ENCODE measurements at places on chromosomes 4 and X.

- no peak for DNase-seq
These were observed 5.0 kb downstream of the GRPEL1 start for GRCh38 chr4:7062816-7063215.

DNA sequence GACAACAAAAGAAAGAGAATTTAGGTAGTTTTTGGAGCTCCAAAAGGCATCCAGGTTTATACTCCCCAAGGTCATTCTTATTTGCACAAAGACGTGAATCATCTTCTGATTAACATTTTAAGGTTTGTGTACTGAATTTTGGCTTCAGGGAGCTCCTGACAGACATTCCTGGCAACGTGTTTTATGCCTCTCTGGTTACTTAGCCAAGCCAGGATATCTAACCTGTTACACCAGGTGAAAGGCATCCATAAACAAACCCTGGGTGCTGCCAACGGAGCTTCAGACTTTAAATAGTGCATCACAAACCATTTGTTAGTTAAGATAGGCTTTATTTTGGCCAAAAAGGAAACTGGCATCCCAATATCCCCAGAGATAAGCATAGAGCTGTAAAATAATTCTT is 997.3 kb downstream of the ARAP2 start:
- DNase-seq: no peak

DNA sequence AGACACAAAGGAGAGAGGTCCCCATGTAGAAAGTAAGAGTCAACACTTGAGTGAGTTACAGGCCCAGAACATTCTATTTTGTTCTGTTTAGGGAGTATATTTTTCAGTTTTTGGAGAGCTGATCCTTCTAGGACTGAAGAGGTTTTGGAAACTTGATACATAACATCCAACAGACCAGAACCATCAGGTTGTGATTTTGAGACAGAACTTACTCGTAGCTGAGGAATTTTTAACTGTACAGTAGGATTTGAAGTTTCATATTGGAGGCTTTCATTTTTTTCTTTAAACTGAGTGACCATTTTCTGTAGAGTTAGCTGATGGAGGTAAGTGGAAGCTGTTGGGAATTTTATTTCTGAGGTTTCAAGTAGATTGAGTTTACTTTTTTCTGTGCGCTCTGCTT is 73.3 kb downstream of the NCAPG start:
- DNase-seq: no peak

DNA sequence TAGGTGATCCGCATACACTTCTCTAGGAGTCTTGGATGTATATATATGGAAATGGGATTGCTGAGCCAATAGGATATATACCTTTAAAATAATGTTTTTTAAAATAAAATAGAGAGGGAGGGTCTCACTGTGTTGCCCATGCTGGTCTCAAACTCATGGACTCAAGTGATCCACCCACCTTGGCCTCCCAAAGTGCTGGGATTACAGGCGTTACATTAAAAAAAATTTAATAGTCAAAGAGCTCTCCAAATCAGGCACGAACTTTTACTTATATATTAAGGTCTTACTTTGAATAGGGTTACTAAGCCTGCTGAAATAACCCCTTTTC is 109.0 kb downstream of the GNL3L start:
- DNase-seq: no peak

- DNase-seq: no peak
These were observed 29.0 kb upstream of the CCDC110 start for GRCh38 chr4:185500576-185500975.

DNA sequence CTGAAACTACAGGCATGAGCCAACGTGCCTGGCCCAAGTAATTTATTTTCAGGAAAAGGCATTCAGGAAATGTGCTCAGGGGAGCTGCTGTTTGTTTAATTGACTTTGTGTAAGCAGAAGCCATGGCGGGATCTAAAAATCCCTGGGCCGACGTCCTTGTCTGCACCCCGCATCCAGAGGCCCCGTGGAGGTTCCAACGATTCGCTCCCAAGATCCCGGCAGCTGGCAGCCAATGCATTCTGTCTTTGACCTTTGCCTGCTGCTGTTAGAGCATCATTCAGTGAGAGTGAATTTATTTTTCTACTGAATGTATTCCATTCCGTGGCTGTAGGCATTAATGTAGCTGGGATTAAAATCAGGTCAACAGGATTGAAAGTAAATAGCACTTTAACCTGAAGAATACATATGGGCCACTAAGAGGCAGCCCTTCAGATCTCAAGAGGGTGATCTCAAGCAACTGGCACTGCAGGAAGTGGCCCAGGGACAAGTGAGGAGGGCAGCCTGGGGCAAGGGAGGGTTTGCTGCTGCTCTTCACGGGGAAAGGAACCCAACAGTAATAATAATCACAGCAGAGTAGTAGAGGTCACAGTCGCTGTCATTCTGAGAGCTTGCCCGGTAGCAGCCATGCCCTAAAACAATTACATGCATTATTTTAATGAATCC is 75.2 kb downstream of the PSAPL1 start:
- DNase-seq: no peak

DNA sequence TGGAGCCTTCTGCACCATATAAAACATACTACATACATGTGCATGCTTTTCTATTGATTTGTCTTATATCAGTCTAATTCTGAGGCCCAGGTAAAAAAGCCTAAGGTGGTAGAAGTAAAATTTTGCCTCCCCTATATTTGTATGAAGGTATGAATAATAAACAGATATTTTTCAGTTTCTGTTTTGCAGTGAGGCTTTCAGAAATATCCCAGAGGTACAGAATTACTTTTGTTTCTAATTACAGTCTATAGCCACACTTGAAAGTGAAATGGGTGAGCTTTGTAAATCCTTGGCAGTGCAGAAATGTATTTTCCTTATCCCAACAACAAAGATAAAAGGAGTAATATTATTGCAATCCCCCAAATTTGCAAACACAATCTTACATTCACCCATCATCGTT is 59.5 kb downstream of the DDX60 start:
- no peak for DNase-seq

GRCh38 chr4:106423791-106424190 is 55.2 kb upstream of the GIMD1 start:
- DNase-seq: no peak

- DNase-seq: no peak
These were observed 17.8 kb upstream of the CHIC2 start for GRCh38 chr4:54082168-54082567.

- no peak for DNase-seq
These were observed 6.7 kb downstream of the TBL1X start for GRCh38 chrX:9471571-9471985.

DNA sequence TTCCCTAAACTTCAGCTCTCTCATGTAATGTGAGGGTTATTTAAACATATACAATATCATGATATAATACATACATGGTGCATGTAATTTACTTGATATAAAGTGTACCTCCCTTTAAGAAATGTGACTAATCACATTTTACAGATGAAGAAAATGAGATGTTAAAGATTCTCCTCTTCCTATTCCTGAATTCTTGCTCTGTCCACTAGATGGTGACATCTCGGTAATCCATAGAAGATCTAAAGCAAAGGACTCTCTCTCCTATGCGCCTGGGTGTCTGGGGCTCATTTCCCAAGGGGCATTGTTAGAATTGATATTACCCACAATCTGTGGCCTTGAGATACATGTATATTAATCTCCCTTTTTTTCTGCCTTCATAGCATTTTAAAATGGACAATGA is 804.9 kb downstream of the RAB28 start:
- DNase-seq: no peak

DNA sequence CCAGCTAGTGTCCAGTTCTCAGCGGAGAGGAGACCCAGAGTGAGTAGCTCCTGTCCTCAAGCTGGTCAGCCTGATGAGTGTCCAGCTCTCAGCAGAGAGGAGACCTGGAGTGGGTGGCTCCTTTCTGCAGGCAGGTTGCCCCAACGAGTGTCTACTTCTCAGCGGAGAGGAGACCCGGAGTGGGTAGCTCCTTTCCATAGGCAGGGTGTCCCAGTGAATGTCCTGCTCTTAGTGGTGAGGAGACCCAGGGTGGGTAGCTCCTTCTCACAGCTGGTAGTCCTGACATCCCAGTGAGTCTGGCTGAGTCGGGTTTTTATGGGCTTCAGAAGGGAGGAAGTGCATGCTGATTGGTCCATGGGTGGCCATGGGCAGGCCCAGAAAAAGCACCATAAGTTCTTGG is 55.7 kb upstream of the NUDT6 start:
- DNase-seq: no peak

- DNase-seq: no peak
These were observed 22.3 kb upstream of the SH3D19 start for GRCh38 chr4:151347490-151348235.

GRCh38 chrX:18026166-18026565 is 165.1 kb upstream of the RAI2 start:
- DNase-seq: no peak

DNA sequence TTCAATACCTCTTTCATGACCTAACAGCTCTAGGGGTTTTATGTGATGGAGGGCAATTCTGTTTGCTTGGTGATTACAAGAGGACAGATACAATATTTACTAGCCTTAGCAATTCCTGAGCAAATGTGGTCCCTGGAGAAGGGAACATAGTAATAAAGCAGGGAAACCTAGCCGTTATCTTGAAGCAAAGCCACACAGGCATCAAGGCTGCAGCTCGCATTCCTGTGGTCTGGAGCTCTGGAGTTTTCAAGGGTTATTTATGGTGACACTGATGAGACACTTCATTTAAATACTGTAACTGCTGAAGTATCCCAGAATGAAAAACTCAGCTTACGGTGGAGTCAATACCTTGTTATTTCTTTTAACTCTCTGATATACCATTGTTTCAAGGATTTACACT is 66.8 kb downstream of the AFF2 start:
- DNase-seq: no peak

- DNase-seq: no peak
These were observed 53.8 kb downstream of the APLN start for GRCh38 chrX:129600981-129601424.

- DNase-seq: no peak
These were observed 116.1 kb upstream of the ARHGAP24 start for GRCh38 chr4:85358831-85359230.

GRCh38 chrX:132955690-132956089 is 2.7 kb downstream of the HS6ST2 start:
- no peak for DNase-seq

DNA sequence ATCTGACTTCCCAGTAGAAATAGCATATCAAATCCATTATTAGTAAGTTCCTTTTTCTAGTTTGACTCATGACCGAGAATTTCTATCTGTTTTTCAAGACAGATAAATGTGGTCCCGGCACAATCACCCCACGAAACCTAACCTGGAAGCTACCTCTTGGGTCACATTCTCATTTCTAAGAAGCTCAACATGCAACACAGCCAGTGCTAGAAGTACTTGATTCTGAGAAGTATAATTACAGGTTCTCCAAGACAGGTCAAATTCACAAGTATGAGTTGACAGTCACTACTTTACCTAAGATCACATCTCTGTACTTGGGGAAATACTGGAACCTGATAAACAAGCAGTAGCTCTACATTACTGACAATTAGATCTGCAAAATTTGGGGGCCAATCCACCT is 54.0 kb upstream of the PLAC1 start:
- no peak for DNase-seq

GRCh38 chr4:126123611-126124325 is 809.0 kb downstream of the FAT4 start:
- DNase-seq: no peak

DNA sequence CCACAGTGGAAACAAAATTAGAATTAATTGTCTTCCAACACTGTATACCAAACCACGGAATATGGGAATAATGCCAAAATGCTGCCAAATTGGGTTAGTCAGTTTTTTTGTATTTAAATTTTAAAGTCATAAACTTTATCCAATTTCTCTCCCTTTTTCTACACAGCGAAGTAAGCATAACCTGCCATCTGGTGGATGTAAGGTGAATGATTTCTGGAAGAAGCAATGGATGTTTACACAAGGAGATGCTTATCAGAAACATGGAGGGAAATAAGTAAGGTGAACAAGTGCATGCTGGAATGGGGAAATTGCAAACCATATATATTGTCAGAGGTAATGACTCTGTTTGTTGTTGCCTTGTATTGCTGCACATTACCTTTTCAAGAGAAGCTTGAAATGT is 691.9 kb downstream of the TECRL start:
- no peak for DNase-seq

DNA sequence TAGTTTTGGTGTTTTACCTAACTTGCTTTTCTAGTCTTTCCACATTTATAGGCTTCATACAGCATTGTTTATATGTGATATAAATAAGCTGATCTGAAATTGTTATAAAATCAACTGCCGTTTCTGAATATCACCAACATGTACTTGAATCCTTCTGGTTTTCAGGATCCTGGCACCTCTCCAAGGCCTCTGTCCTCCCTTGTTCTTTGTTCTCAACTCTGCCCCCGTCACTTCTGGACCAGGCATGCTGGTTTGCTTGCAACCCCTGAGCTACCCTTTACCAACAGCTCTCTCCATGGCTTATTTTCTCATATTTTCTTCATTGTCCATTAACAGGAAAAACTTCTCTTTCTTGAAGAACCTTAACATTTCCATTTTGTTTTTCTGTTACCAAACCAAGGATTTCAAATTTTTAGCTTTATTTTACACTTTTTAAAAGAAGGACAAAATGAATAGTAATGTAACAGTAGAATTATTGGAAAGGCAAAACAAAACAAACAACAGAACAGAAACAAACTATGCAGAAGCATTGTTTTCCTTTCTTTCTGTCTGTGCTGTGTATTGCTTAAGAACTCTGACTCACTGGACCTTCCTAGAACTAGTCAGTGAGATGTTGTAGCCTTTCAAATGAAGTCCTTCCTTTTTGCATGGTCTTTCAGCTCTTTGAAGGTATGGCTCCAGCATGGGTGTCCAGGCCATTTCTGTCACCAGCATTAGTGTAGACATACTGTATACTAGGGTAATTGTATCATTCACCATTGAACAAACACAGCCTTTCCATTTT is 44.8 kb downstream of the BANK1 start:
- no peak for DNase-seq

DNA sequence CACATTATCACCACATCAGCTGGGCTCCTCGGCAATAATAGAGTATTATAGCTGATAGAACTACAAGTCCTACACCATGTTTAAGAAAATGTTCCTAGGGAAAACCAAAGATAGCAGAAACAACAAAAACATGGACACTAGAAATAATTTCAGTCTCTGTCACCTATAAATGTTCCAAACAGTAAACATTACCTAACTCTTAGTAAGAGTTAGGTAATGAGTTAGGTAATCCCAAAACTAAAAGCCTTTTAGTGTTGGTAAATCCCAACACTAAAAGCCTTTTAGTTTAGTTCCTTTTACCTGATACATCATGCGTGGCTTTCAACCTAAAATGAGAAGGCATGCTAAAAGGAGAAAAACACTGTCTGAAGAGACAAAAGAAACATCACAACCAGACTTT is 35.5 kb downstream of the MAGED2 start:
- DNase-seq: no peak

- DNase-seq: no peak
These were observed 132.6 kb upstream of the PUDP start for GRCh38 chrX:7280520-7280919.

- no peak for DNase-seq
These were observed 279.1 kb downstream of the ANK2 start for GRCh38 chr4:113328514-113328913.

DNA sequence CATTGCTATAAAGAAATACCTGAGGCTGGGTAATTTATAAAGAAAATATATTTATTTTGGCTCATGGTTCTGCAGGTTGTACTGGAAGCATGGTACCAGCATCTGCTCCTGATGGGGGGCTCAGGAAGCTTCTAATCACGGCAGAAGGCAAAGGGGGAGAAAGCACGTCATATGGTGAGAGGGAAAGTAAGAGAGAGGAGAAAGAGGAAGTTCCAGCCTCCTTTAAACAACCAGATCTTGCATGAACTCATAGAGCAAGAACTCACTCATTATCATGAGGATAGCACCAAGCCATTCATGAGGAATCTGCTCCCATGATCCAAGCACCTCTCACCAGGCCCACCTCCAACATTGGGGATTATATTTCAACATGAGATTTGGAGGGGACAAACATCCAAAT is 125.0 kb upstream of the GRPR start:
- DNase-seq: no peak

- no peak for DNase-seq
These were observed 22.5 kb downstream of the MID1 start for GRCh38 chrX:10597871-10598270.

All from mesenteric fat pad (tissue), 1 donor.